ENCODE measurements at places on chromosomes 12 and 14.
A peak's percentile ranks its signal among the peaks of the same experiment; 100 is the strongest.

- DNase-seq = peak; percentile 26
Observed at GRCh38 chr12:62933602-62934238, 1.2 kb downstream of the PPM1H start.

DNA sequence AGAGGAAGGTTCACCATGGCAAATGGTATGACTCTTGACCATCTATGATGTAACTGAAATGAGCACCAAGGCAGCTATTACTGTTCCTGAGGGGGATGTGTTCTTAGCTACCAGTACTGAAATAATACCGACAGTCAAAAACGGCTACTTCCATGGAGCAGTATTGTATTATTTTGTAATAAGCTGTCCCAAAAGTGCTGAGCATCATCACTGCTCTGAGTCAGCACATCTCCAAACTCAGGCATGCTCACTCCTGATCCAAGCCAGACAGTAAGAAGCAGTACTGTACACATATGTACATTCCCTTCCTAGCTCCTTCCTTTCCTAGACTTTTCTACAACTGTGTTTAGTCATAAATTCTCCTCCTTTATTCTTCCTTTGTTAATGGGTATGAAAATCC, 8.6 kb downstream of the VTI1B start:
- no peak for DNase-seq

GRCh38 chr14:80605536-80605935, 336.0 kb downstream of the CEP128 start:
- no peak for DNase-seq

- DNase-seq = no peak
Observed at GRCh38 chr12:132477017-132477702, 12.8 kb upstream of the FBRSL1 start.

DNA sequence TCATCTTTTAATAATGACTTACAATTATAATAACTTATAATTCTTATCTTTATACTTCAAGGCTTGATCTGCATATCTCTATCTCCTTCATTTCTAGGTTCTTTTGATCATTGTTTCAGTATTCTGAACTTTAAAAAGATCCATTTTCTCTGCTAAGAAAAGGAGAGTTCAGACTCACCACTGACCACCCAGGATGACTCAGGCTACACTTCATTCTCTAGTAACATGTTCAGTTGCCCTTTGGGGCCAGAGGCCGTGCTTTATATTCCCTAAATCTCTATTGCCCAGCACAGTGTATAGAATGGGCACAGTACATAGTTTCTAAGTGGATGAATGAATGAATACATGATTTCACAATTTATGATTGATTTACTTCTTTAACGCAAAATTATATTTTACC, 268.7 kb downstream of the AKAP6 start:
- DNase-seq = no peak

DNA sequence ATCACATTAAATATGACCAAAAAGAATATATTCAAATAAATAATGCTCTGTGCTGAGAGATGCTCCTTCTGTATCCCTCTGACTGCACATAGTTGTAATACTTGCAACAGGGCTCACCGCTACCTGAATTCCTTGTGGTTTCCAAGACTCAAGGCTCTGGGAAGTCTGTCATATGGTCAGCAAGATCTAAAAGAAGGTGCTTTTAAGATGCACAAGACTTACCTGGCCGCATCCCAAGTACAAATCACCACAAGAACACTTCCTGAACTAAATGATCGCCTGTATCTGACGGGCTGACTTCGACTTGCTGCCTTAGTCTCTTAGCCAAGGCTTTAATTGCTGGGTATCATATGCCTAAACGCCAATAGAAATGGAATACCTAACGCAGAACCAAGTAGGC, 67.2 kb downstream of the HECTD4 start:
- DNase-seq = no peak

GRCh38 chr12:110001596-110001995, 2.4 kb downstream of the ANKRD13A start:
- no peak for DNase-seq

Measured in GM10248 (cell line).